ENCODE measurements at places on chromosomes 2 and 18. TPM values are rescaled to one million over a fixed set of nuclear protein-coding genes. Genes with fewer than 3 reads are reported as not detected.

The ACMSD gene
- not detected for total RNA-seq

The NPHP1 gene
- total RNA-seq: 14.3 TPM

The WNT6 gene
- total RNA-seq: 1.5 TPM

The ALLC gene
- 0.16 TPM for total RNA-seq

The EFHD1 gene
- 4.3 TPM for total RNA-seq

The NEB gene
- total RNA-seq: 1.6 TPM

The LRRTM1 gene
- total RNA-seq: 1.6 TPM

- DNase-seq: no peak
Observed at GRCh38 chr2:134282629-134283400, 28.9 kb downstream of the MGAT5 start.

DNA sequence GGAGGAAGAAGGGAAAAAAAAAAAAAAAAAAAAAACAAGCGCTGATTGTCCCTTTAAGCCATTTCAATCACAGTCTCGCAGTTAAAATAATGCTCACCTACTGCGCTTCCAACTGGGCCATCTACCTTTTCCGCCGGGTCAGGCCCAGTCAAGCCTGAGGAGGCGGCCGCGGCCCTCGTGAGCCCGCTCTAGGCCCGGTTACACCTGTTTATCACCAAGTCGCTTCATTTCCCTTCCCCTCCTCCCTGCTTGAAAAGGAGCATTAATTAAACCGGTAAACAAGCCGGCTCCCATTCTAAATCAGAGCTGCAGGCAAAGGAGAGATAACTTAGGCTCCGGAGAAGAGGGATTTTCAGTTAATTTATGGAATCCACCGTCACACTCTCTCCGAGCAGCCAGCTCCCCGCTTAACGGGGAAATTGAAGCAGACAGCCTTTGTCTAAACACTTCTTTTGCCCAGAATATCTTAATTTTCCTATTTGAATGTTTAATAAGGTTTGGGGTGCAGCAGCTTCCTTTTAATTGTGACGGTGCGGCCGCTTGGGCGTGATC is 140.1 kb upstream of the SIX3 start:
- no peak for DNase-seq

- no peak for DNase-seq
Observed at GRCh38 chr2:138564586-138565229, 63.1 kb downstream of the SPOPL start.

DNA sequence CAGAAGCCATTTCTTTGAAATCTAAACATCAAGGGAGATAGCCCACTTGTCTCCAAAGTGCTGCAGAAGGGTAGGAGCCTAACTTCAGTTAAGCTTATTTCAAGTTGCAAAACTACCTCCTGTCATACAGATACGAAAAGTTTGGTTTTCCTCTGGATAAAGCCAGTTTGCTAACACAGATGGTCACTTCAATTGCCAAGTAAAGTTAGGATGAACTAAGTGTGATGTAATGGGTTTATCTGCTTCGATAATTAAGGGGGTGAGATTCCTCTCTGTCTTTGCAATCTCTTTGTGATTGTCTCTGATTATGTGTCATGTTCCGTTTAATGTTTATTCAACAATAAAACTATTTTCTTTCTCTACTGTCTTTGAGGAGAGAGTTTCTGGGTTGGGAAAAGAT is 156.4 kb downstream of the SLC39A10 start:
- no peak for DNase-seq

- no peak for DNase-seq
Observed at GRCh38 chr2:147712051-147712450, 132.8 kb upstream of the ACVR2A start.

DNA sequence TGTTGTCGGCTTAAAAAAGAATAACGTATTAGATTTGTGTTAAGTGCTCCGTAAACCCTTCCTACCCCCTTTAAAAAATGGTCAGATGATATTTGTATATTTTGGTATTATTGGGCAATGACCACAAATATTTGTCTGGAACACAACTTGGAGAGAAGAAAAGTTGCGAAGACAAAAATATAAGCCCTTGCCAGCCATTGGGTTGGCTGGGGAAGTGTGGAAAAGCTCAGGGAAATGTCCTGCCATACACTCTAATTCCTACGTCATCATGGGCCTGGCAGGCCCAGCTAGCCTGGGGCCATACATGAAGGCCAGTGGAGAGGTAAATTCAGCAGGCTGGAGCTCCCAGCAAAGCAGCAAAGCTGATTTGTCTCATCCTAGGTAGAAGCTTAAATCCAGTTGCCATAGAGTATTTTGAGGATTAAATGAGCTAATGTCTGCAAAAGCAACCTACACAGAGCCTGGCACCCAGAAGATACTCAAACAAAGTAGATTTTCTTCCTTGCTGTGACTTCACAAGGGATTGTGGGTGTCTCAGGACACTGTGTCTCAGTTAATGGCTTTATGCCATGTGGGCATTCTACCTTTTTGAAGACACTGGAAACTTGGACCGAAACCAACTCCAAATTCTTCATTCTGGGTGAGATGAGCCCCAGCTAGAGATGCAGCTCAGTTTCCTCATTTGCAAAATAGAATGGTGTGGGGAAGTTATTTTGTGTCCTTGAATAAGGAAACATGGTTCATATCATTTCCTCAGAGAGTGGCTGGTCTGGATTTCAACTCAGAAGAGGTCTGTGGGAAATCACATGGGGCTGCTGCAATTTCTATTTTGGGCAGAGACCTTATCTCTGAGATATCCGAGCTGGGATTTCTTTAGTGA is 87.9 kb upstream of the MAP4K3 start:
- no peak for DNase-seq

- peak; percentile 51 for DNase-seq
Observed at GRCh38 chr2:224038049-224038829, 847 bp downstream of the SERPINE2 start.

- DNase-seq: no peak
Observed at GRCh38 chr2:22055784-22056620, 932.2 kb downstream of the TDRD15 start.

- no peak for DNase-seq
Observed at GRCh38 chr2:111160758-111161157, 40.0 kb downstream of the BCL2L11 start.

DNA sequence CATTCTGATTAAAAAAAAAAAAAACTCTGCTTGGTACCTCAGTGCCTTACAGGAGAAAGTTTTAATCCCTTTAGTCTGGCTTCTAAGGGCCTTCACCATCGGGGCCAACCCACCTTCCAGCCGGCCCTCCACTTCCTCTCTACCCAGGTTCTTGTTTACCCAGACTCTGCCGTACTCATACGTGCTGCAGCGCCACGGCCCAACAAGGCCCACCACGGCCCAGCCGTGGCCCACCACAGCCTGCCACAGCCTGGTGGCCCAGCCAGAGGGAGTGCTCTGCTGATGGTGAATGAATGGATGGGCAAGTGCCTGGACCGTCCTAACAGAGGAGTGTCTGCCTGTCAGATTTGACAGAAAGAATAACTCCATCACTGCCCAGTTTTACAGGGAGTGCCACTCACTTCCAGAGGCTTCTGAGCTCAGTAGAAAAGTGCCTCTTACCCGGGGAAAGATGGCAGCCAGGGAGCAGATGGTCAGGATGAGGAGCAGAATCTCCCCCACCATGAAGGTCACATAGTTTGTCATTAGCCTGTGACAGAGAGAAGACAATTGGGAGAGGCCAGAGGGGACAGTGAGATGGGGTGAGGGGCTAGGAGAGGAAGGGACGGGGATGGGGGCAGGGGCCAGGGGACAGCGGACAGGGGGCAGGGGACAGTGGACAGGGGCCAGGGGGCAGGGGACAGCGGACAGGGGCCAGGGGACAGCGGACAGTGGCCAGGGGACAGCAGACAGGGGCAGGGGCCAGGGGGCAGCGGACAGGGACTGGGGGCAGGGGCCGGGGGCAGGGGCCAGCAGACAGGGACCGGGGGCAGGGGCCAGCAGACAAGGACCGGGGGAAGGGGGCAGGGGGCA is 38.2 kb downstream of the CENPO start:
- no peak for DNase-seq

DNA sequence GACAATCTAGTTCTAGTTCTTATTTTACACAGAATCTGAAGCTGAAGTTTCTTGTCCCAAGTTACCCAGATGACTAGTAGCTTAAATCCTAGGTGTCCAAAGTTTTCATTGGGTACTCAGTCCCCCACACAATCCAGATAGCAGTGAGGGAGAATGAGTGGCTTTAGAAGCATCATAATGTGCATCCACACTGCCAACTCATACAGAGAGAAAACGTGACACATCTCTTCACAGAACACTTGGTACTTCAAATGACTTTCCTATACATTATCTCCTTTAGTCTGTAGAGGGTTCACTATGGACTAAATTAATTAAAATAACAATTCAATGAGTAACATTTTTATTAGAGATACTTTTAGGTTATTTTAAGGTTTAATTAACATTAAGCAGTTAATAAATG is 45.2 kb downstream of the STRADB start:
- no peak for DNase-seq

DNA sequence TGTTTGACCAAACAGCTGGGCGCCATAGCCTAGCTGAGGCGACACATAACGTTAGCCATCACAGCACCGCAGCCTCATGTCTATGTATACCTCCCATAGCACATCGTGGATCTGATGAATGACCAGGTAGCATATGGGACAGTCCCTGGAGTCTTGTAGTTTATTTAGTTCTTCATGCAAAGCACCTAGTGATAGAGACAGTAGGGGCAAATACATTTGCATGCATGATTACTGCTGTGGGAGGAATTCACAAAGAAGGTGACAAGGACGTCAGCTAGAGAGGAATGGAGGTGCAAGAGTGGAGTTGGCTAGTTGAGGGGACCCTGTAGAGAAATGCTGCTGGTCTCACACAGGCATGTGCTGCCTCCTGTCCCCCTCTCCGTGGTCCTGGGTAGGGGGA is 478.9 kb upstream of the HS6ST1 start:
- DNase-seq: no peak

DNA sequence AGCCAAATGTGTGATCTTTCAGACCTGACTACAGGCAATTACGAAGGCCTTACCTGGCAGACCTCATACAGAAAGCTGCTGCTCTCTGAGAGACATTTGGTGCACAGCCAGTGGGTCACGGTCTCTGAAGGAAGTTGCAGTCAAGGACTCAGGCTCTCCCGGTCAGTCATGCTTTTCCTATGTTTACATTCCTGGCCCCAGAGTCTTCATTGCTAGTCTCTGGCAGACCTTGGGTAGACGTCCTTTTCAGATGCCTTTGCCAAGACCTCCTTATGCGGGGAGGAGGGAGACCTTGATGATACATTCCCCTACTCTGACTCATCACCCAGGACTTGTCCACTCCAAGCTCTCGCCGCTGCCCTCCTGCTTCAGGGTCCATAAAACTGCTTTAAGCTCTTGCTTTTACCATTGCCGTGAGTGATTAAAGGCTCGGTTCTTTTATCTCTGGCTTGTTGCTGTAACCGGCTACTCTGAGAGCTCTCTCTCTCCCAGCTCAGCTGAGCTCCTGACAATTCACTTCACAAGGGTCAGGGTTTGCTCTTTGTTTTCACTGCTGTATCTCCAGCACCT is 62.0 kb upstream of the SLC35F5 start:
- no peak for DNase-seq

- no peak for DNase-seq
Observed at GRCh38 chr18:45055811-45056210, 375.1 kb downstream of the SETBP1 start.

GRCh38 chr2:168469281-168469988 is 13.4 kb downstream of the CERS6 start:
- DNase-seq: no peak

DNA sequence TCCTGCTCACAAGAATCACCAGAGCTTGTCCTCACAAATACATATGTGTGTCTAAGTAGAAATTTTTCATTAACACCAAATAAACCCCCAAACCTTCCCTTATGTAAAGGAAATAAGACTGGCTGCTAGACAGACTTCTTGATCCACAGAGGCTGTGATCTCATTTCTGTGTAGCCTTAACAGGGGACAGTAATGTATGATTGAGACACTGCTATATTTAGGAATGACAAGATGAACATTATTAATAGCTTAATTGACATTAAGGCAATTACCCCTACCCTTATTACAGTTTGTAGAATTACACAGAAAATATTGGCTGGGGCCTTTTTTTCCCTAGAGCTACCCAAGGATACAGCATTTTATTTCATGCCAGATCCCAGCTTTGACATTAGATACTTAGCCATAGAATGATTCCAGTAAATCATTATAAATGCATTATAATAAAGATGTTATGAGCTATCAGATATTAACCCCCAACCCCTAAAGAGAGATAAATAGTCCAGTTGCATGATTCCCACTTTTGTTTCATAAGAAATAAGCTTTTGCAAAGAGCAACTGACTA is 392.1 kb upstream of the HNRNPA3 start:
- no peak for DNase-seq

DNA sequence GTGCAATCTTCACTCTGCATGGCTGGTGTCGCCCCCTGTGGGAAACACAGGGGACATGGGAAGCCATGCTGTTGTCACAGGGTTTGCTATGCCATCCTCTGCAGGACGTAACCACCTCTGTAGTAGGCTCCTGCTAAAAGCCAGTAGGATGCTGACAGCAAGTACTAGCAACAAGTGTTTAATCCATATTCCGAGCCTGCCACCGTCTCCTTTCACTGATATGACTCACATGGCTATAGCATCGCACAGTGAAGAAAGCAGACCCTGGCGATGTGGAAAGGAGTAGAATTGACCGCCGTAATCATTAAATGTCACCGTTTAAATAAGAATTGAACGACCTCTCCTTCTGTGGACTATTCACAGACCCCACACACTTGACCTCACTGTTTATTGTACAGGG is 57.8 kb downstream of the CD8B2 start:
- DNase-seq: no peak

GRCh38 chr2:132766573-132766972 is 96.6 kb upstream of the LYPD1 start:
- no peak for DNase-seq

GRCh38 chr2:43657241-43657640 is 19.0 kb downstream of the C1GALT1C1L start:
- DNase-seq: no peak
